ENCODE measurements at places on chromosomes 12 and 14.
A peak's percentile ranks its signal among the peaks of the same experiment; 100 is the strongest.

DNA sequence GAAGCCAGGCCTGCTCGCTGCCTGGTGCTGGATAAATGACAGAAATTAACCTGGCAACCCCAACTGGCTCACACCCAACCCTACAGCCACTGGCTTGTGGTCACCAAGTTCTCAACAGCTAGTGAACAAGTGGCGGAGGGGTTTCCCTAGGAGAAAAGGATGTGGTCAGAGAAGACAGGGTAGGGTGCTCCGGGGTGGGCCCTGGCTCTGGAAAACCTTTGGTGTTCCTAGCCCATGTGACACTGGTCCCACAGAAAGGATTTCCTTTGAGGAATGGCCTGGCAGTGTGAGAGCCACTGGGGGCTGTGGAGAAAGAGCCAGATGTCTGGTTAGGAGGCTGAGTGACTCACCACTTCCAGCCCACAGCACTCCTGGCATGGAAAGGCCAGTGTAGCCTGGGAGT, 8.7 kb downstream of the SYNE3 start:
- DNase-seq: no peak

- DNase-seq: no peak
Measured at GRCh38 chr12:49121047-49121696, 10.0 kb downstream of the TUBA1B start.

- DNase-seq: peak; percentile 58
Measured at GRCh38 chr12:110245369-110245772, 35.7 kb upstream of the ATP2A2 start.

DNA sequence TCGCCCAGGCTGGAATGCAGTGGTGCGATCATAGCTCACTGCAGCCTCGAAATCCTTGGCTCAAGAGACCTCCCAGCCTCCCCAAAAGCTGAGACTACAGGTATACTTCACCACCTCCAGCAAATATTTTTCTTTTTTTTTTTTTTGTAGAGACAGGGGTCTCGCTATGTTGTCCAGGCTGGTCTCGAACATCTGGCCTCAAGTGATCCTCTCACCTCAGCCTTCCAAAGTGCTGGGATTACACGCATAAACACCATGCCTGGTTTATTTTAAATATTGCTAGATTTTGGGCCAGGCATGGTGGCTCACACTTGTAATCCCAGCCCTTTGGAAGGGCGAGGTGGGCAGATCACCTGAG, 26.7 kb upstream of the UBC start:
- DNase-seq: no peak

DNA sequence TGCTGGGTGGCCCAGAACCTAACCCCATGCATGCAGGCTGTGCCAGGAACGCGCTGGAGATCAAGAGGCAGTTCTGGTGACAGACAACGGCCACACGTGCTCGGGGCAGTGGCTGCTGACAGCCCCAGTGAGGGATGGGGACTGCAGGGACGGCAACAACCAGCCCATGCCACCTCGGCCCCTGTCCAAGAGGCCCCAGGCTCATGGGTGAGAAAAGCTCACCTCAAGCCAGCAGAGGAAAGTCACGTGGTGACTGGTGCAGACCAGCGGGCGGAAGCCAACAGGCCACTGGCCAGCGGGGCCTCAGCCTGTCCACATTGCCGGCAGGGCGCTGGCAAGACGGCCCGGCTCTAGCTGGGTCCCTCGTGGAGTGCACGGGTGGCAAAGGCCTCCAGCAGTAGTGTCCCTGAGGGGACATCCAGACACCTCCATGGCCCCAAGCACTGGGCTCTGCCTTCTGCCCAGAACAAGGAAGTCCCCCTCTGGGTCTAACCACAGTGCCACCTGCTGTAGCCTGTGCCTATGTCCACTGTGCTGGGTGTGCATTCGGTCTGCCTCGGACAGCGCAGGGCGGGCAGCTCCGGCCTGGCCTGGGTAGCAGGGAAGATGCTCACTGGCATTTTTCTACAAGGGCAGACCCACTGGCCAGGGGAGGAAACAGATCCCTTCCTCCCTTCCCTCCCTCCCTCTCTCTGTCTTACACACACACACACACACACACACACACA, 134.1 kb downstream of the NCOR2 start:
- no peak for DNase-seq

GRCh38 chr12:57817261-57817989, 1.1 kb downstream of the AVIL start:
- no peak for DNase-seq

DNA sequence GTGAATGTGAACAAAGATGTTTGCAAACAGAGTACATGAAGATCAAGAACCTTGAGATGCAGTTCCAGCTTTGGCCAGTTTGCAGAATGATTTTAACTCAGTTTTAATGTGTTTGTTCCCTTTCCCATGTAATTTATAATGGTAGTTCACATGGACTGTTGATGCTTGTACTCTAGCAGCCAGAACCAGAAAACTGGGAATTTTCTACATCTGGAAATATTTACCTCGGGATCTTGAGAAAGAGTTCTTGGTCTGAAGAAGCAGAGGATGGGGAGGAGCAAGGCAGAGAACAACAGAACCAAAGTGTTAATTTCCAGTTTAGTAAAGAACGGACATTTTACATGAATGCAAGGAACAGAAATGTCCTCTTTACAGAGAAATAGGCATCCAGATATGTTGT, 37.0 kb upstream of the PMCH start:
- no peak for DNase-seq

GRCh38 chr12:68235576-68235975, 10.0 kb upstream of the IL26 start:
- DNase-seq: no peak

DNA sequence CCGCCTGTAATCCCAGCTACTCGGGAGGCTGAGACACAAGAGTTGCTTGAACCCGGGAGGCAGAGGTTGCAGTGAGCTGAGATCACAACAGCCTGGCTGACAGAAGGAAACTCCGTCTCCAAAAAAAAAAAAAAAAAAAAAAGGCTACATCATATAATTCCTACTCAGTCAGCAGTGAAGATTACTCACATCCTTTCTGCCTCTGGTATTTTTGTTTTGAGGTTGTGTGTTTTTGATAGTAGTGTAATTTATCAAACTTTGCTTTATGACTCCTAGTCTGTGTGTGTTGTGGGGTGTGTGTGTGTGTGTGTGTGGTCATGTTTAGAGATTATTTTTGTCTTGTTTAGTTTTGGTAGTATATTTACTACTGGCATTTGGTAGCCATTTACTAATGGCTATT, 29.8 kb upstream of the DLGAP5 start:
- DNase-seq: no peak

GRCh38 chr12:112486361-112486760, 67.6 kb downstream of the PTPN11 start:
- no peak for DNase-seq

GRCh38 chr12:62928632-62929031, 6.3 kb downstream of the PPM1H start:
- no peak for DNase-seq

DNA sequence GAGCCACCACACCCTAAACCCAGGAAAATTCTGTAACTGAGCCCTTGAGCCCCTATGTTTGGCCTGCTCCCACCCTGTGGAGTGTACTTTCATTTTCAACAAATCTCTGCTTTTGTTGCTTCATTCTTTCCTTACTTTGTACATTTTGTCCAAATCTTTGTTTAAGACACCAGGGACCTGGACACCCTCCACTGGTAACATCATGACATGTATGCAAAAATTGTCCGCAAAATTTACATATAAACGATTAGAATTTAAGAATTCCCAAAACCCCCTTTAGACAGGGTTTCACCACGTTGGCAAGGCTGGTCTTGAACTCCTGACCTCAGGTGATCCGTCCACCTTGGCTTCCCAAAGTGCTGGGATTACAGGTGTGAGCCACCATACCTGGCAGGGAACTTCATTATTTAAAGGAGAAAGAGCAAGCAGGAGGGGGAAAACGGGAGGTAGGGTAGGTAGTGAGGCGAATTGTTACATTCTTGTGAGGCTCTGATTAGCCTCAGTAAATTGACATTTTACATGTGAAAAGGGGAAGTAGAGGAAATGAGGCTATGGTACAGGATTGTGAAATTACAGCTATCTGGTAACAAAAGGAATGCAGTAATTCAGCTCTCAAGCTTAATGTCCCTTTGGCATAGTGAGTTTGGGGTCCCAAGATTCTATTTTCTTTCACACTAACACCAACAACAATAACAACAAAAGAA, 27.6 kb downstream of the TUBA1A start:
- no peak for DNase-seq

DNA sequence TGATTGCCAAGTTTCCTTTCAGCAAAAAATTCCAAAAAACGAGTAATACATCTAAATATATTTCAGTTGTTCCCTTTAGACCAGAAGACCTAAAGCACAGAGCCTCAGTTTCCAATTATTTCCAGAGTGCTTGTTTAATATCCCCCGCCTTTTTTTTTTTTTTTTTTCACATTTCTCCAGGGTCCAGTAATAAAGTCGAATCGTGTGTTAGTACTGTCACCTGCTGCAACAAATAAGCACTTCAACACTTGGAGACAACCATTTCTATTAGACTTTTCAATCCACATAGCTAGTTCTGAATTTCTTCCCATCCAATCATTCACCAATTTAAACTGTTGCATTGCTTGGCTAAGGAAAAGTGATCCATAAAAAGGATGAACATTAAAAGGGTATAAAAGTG, 13.6 kb downstream of the PDE6H start:
- DNase-seq: no peak

GRCh38 chr12:93921521-93921920, 226.9 kb upstream of the PLXNC1 start:
- no peak for DNase-seq

GRCh38 chr12:56932146-56932545, 2.1 kb downstream of the SDR9C7 start:
- no peak for DNase-seq

DNA sequence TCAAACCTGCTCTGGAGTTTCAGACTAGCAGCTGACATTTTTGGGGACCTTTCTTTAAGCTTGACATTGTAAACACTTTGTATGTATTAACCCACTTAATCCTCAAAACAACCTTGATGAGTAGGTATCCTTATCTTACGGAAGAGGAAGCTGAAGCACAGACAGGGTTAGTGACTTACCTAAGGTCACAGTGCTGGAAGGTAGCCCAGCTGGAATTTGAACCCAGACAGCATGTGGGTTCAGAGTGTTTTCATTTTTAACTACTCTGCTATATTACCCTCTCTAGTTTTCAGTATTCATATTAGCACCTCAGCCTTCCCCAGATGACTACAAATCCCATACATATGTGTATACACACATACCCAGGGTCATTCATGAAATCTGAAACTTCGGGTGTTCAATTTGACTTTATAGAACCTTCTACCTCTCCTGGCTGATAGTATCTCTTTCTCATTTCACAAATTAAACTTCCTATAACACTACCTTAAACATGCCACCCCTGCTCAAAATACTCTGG, 13.9 kb downstream of the LPCAT3 start:
- no peak for DNase-seq

- no peak for DNase-seq
Measured at GRCh38 chr12:120264904-120265472, 542 bp downstream of the PXN start.

- no peak for DNase-seq
Measured at GRCh38 chr12:57576613-57577160, 14.3 kb upstream of the PIP4K2C start.

- DNase-seq: no peak
Measured at GRCh38 chr12:50398931-50399330, 1.8 kb upstream of the LARP4 start.

DNA sequence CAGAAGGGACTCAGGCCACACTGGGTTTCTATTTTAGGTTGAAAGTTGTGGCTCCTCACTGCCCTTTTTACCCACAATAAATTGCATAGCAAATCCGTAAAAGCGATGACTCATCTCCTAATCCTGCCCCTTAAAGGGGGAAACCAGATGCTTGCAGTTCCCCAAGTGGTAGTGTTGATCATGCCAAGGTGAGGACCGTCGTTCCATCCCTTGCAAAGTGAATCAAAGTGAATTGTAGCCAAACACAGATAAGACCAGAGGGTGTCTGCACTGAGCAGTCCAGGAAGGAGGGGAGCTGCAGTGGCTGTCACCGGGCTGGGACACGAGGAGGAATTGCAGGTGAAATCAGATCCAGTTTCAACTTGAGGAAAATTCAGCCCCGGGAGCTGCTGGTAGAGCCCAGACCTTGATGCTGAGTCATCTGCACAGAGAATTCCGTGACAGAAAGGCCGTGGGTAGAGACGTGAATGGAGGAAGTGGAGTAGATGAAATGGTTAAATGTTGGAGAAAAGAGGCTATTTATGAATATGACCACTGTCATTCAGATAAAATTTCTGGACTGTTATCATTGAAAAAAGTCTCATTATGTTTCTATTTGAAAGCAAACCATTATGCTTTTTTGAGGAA, 44.2 kb upstream of the MMP17 start:
- no peak for DNase-seq

DNA sequence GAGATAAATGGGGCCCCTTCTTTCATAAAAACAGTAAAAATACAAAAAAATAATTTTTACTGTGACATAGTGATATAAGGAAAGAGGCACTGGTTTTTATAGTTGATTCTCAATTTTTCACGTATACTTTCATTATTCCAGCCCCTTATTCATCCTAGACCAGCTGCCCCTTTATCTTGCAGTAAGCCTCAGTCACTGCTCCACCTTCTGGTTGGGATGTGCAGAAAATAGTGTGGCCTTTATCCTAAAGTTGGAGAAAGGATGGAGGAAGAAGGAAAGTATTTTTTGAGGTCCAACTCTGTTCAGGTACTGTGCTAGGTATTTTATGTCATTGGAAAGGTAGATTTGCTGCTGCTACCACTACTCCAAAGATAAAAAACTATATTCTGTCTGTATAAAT, 172.7 kb downstream of the ANO6 start:
- DNase-seq: no peak

Measured in CD4-positive, alpha-beta T cell treated with Interleukin-12 subunit alpha and Interleukin-12 subunit beta, for 1 hour (primary cell).